ENCODE measurements at places on chromosomes 3 and 15.

GRCh38 chr3:33716227-33716626 is 1.8 kb downstream of the CLASP2 start:
- no peak for DNase-seq

DNA sequence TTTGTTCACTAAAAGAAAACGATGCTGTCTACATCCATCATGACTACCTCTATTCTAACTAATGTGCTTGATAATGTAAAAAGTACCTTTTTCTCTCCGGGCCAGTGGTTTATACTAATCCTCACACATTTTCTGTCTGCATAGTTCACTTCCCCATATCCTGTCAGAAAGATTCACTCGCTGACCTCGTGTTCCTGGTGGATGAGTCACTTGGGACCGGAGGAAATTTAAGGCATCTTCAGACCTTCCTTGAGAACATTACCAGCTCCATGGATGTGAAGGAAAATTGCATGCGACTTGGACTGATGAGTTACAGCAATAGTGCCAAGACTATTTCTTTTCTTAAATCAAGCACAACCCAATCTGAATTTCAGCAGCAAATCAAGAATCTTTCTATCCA is 33.8 kb downstream of the COL6A5 start:
- no peak for DNase-seq

GRCh38 chr3:159974-160373 is 36.6 kb upstream of the CHL1 start:
- no peak for DNase-seq

DNA sequence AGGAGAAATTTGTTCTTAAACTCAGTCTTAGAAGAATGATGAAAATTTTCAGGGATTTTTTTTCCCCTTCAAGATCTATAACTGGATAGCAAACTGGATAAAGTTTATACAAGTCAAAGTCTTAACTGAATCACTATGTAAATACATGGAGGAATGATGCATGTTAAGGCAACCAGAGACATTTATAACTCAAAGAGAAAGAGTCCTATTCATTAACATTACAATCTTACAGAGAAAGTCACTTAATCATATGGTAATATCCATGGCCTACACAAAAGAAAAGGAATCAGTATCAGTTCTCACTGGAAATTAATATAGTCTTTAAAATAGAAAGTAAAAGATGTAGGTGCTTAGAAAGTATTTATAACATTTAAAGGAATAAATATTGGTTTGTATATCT is 869.1 kb downstream of the TBL1XR1 start:
- no peak for DNase-seq

DNA sequence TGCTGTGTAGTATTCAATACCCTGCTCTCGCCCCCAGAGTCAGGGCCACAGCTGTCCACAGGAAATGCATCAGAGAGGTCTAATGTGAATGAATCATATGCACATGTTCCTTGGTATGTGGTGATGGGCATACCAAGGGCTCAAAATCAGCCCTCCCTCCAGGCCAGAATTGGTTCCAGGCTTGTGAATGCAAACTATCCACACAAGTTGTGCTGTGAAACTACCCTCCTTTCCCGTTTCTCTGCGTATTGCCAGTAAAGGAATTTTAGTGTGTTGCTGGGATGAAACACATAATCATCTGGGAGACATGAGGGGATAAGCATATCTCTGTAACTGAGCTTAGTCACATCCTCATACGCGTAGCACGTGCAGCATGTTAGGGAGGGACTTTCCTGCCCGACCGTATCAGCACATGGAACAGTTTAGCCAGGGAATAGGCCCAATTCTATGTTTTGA is 9.2 kb upstream of the MME start:
- no peak for DNase-seq

DNA sequence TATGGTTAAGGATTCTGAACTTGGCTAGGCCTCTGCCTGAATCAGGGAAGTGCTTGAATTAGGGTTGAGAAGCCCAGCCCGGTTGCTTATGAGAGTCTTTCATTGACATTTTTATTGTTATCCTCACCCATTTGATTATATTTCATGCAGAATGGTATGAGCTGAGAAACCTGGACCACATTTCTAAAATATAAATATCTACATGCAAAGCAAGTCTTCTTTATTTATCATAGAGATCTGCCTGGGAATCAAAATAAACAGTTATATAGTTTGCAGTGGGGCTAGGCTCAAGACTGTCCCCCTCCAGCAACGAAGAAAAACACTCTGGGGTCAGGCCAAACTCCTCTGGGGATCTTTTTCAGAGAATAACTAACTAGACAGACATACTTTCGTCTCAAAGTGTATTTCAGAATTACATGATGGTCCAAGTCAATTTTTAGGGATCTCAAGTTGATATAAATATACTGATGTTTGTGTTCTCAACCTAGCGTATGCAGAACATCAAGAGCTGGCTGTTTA is 675.4 kb upstream of the NR2F2 start:
- no peak for DNase-seq

- DNase-seq: no peak
Measured at GRCh38 chr15:54149115-54149531, 170.9 kb downstream of the UNC13C start.

DNA sequence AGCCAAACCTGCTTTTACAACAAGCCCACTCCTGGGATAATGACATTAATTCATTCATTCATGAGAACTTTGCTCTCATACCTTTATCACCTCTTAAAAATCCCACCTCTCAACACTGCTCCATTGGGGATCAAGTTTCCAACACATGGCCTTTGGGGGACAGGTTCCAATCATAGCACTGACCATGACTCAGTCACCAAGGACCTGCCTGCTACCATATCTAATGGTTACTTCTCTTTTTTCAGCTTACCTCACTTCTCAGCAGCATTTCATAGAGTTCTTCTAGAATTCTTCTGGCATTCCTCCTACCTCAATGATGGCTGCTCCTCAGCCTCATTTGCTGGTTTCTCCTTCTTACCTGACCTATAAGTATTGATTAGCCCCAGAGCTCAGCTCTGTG is 36.9 kb upstream of the RYK start:
- no peak for DNase-seq

- DNase-seq: no peak
Measured at GRCh38 chr3:101340591-101340990, 20.2 kb upstream of the IMPG2 start.

DNA sequence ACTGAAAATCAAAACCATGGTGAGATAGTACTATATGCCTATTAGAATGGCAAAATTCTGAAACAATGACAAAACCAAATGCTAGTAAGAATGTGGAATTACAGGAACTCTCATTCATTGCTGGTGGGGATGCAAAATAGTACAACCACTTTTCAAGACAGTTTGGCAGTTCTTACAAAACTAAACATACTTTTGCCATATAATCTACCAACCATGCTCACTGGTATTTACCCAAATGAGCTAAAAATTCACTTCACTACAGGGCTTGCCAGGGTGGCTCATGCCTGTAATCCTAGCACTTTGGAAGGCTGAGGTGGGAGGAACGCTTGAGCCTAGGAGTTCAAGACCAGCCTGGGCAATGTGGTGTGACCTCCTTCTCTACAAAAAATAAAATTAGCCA is 40.0 kb downstream of the MYO9A start:
- DNase-seq: no peak

DNA sequence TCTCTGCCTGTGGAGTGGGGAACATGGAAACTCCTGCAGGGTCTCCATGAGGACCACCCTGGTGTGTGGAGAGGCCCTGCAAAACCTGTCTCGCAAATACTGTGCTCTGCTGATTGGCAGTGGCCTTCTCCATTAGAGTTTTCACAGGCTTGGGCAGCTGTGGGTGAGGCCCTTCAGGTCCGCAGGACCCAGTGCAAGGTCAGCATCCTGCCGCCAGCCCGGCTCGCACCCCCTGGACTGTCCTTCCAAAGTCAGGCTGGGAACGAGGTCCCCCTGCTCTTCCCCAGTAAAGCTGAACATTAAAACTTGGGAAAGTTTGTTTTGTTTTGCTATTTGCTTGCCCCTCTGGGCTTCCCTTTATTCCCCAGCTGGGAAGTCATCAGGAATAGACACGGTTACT is 85.0 kb upstream of the PLXNA1 start:
- peak; percentile 26 for DNase-seq

DNA sequence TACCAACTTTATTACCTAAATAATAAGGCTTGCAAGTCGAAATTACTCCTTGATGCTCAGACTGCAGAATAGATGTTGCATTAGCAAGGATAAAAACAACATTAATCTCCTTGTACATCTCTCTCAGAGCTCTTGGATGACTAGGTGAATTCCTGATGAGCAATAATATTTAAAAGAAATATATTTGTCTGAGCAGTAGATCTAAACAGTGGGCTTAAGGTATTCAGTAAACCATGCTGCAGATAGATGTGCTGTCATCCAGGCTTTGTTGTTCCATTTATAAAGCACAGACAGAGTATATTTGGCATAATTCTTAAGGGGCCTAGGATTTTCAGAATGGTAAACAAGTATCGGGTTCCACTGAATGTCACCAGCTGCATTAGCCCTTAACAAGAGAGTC is 257.1 kb downstream of the TUSC7 start:
- DNase-seq: no peak

GRCh38 chr3:65660000-65660598 is 378.6 kb downstream of the MAGI1 start:
- no peak for DNase-seq

DNA sequence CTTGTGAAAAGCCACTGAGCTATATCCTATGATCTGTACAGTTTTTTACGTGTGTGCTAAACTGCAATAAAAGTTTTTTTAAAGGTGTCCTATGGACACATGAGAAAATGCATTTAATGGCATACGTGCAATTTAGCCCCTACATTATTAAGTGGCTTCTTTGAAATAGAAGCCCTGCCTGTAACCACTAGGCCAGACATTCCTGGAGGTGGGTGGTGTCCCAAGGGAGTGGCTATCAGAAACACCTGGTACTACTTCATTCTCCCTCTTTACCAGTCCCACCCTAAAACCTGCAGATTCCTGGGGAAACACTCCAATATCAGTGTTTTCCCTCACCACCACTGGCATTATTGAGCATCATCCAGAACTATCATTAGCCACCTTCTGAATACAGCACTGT is 100.0 kb downstream of the OXNAD1 start:
- DNase-seq: no peak

GRCh38 chr3:118628704-118629341 is 405.8 kb downstream of the IGSF11 start:
- peak; percentile 95 for DNase-seq

DNA sequence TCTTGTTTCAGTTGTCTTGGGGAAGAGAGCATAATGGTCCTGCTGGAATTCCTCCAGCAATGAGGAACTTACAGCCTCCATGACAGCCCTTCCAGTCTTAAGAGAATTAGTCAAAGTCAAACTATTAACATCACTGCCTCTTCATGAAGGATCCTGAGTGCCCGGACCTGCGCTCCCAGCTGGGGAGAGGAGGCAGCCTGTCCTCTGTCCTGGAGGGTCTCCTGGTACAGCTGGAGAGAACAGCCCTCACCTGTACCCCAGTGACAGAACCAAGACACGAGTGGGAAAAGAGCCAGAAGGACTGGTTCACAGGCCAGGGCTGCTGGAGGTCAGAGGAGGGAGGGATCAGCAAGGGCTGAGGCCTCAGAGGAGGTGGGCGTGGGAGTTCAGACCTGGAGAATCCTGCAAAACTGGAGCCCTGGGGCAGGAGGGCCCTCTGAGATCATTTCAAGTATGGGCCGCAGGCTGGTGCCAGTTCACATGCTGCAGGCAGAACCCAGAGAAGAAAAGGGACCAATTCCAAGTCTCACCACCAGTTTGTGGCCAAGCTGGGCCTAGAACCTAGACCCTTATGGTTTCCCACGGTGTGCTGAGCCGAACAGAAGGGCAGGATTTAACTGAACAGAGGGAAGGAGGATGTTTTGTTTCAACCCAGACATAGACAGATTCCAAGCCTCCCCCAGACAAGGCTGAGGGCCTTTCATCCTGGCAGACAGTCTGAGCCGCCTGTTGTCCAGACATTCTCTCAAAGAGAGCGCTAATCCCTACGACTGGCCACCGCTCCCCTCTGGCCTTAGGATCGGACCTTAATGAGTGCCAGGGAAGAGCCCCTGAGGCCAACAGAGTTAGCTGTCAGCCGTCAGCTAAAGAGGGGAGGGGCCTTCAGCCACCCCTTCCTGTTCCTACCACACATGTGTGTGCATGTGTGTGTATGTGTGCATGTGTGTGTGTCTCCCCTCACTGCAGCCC is 18.2 kb downstream of the LOXL1 start:
- no peak for DNase-seq

GRCh38 chr15:100627789-100628395 is 25.5 kb downstream of the ASB7 start:
- DNase-seq: peak; percentile 86

DNA sequence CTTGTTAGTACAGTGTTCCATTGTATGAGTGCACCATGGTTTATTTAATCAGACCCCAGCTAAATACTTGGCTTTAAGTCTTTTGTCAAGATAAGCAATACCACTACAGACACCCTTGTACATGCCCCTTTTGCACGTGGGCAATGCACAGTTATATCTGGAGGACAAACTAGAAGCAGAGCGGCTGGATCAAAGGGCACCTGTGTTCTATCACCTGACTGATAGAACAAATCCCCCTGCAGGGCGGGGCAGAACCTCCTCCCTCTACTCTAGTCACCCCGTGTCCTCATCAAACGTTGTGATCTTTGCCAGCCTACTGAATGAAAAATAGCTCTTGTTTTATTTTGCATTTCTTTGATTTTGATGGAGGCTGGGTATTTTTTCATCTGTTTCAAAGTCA is 314.9 kb downstream of the TLE3 start:
- no peak for DNase-seq

GRCh38 chr3:184540777-184541681 is 20.6 kb upstream of the EPHB3 start:
- peak; percentile 98 for DNase-seq

DNA sequence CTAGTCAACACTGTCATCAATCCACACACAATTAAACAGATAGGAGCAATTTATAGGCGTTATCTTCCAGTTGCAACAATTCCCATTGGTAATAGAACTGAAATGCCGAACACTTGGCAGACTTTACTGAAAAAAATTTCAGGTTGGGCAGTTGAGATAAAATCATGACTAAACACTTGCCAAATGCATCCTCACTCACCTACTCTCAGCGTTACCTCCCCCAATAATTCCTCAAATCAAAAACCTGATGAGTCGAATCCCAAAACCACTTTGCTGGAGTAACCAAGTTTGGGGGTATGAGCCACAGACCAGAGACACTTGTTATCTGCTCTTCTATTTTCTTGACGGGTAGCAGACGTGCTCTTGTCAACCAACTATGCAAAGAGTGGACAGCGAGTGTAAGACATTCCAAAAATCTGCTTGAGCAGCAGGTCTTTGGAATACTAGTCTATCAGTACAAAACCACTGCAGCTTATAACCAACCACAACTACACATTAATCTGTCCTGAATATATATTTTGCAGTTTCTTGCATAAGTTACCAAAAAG is 30.3 kb downstream of the PPP1R2 start:
- DNase-seq: no peak

- peak; percentile 76 for DNase-seq
Measured at GRCh38 chr3:118863731-118864322, 170.8 kb downstream of the IGSF11 start.

- DNase-seq: no peak
Measured at GRCh38 chr3:158447408-158447807, 123.6 kb upstream of the MLF1 start.

DNA sequence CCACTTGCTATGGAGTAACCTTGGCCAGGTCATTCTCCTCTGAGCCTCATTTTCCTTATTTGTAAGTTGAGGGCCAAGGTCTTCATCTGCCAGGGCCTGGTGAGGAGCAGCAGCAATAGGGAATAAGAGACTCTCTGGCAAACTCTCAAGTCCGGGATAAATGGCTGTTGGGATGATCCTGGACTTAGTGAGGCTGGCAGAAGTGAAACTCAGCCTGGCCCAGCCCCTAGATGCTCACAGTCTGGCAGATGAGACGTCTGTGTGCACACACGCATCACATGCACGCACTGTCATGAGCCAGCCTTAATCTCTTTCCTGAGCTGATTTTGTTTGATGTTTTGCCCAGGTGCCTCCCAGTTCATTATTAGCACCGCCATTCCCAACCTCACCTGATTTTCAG is 26.8 kb downstream of the SLC6A6 start:
- no peak for DNase-seq

Data from endodermal cell (in vitro differentiated cells).